Breast epithelium (tissue), 4 donors: ENCODE measurements at places on chromosomes 4 and X. TPM values are rescaled to one million over a fixed set of nuclear protein-coding genes. Genes with fewer than 3 reads are reported as not detected.

DNA sequence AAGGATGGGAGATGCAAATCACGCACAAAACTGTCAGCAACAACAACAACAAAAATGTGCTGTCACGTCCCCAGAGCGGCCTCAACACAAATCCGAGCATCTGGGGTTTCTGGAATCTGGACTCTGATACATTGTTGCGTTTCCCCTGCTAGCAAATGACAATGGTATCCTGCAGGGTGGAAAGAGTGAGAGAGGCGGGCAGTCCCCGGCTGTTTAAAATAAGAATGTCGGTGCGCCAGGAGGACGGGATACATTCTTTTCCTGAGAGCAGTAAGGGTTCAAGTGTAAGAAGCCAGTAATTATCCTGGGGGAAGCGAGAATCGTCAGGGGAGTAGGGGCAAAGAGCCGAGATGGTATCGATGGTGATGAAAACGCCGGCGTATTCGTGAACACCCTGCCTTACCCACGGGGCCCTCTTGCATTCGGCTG lies 310.2 kb downstream of the ASMT start:
- DNase-seq: no peak

GRCh38 chrX:23803931-23804381 lies 21.0 kb downstream of the SAT1 start:
- DNase-seq: no peak

DNA sequence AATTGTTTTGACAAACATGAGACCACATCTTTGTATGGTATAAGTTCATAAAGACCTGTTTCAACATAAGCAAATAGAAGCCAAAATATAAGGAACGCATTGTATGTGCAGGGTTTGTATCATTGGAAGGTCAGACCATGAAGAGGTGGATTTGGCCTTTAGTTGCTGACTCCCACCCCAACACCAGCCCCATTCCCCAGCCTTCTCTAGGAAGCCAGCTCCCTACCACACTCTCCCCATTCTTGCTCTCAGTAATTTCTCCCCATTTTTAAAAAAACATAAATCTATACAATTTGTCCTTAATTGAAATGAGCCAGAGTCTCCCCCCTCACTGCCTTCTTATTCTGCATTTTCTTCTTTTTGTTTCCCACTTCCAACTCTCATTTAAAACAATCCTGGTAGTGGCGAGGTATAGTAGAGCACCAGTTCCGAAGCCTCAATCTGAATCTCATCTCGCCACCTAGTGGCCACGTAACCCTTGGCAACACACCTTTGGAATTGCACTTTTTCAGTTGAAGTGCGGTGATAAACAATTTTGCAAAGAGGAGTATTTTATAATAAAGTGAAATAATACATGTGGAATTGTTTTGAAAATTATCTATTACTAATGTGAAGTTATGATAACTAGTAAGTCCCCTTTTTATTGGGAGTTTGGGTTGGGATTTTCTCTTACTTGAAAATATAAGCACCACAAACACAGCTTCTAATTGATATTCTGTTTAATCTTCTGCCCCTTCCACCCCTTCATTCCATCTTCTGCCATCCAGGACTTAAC lies 126.6 kb downstream of the ASB9 start:
- peak; percentile 28 for DNase-seq

DNA sequence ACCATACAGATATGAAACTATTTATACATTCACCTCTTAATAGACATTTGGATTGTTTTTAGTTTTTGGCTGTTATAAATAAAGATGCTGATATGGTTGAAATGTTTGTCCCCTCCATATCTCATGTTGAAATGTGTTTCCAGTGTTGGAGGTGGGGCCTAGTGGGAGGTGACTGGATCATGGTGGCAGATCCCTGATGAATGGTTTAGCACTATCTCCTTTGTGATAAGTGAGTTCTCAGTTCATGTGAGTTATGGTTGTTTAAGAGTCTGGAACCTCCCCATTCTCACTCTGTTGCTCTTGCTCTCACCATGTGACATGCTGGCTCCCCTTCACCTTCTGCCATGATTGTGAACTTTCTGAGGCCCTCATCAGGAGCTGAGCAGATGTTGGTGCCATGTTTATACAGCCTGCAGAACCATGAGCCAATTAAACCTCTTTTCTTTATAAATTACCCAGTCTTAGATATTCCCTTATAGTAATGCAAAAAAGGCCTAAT lies 12.2 kb upstream of the CLGN start:
- DNase-seq: no peak

DNA sequence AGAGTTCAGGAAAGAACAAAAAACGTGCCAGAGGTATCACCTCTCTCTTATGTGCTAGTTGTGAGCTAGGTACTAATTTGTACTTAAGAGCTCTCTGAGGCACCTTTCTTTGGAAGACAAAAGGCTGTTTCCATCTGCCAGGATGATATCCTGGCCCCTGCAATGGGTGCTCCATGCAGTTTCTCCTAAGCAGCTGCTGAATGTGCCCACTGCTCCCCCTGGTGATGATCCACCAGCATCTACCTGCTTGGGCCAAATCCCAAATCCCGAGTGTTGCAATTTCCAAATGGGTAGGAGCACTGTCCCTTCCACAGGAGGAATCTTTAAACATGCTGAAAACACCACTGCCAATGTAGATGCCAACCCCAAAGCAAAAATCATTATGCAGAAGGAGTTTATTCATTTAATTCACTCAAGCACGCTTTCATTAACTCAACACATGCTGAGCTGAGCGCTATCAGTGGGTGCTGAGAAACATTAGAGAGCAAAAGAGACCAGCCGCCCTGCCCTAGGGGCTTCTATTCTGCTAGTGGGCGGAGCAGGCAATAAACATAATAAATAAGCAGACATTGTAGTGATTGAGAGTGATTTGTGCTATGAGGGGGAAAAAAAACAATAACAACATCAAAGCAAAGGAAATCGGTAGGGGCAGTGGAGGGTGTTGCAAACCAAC lies 69.6 kb upstream of the C4orf50 start:
- DNase-seq: no peak

- no peak for DNase-seq
These were observed 61.5 kb downstream of the GALNT7 start for GRCh38 chr4:173230062-173230461.

DNA sequence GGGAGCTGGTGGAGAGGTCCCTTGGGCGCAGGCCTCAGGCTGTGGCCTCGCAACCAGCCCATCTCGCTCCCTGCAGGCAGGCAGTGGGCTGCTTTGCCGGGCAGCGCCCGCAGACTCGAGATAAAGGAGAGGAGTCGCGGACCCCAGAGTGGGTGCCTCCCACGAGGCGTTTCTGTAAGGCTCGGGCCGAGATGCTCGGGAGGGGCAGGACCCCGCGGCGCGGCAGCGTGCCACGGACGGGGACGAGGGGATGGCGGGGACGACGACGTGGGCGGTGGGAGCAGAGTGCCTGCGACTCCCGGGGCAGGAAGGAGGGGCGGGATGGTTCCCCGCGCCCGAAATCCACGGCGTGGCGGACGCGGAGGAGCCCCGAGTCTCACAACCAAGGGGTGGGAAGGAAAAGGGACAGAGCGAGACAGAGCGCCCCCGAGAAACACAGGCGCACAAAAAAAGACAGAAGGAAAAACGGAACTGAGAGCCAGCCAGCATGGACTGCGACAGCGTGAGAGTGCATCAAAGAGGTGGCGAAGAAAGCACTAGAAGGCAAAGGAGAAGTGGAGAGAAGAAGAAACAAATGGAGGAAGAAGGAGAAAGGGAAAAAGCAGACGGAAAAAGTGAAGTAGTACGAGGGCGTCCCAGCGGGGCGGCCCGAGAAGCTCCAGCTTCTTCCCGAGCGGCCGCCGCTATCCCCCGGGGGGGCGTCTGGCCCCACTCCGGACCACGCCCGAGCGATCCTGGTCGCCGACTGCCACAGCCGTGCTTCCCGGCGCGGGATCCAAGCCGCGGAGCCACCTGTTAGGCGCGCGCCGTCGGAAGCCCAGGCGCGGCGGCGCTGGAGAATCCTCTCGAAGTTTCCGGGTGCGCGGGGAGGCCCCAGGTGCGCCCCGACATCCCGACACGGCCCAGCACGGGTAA lies 1.5 kb downstream of the BEND4 start:
- DNase-seq: no peak

GRCh38 chrX:121322159-121322558 lies 274.7 kb downstream of the GLUD2 start:
- no peak for DNase-seq

- DNase-seq: peak; percentile 51
These were observed 44.5 kb downstream of the FGFRL1 start for GRCh38 chr4:1055721-1056590.

- no peak for DNase-seq
These were observed 174.0 kb downstream of the SOWAHB start for GRCh38 chr4:76723924-76724323.

GRCh38 chr4:26342328-26343037 lies 21.7 kb downstream of the RBPJ start:
- no peak for DNase-seq

GRCh38 chrX:16484338-16484737 lies 165.6 kb upstream of the S100G start:
- DNase-seq: no peak

- no peak for DNase-seq
These were observed 78.1 kb upstream of the PAGE3 start for GRCh38 chrX:55342533-55343501.

DNA sequence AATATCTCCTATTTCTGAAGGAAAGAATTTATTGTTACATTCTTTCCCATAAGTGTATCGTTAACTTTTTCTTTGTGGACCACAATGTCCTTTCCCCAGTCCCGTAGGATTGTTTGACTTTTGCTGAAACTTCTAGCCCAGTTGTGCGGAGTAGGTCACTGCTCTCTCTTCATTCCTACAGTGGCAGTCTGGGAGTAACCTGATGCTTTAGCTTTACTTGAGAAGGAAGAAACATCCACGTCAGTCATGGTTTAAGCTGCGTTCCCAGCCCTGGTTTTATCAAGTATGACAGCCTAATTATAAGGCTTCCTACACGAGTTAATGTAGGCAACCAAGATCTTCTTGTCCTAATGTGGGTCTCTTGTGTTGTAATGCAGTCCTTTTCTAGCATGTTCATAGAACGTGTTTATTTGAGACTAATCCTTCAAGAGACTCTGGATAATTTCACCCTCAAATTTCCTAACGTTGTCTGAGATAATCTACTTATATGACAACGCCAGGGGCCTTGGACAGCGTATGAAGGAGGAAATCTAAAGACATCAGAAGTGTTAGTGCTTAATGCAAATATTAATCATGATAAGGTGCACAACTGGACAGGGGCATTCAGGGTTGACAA lies 40.8 kb upstream of the GRPR start:
- no peak for DNase-seq

GRCh38 chrX:124651031-124651430 lies 304.7 kb downstream of the SH2D1A start:
- no peak for DNase-seq

GRCh38 chrX:50088645-50089044 lies 112.2 kb downstream of the AKAP4 start:
- DNase-seq: no peak

DNA sequence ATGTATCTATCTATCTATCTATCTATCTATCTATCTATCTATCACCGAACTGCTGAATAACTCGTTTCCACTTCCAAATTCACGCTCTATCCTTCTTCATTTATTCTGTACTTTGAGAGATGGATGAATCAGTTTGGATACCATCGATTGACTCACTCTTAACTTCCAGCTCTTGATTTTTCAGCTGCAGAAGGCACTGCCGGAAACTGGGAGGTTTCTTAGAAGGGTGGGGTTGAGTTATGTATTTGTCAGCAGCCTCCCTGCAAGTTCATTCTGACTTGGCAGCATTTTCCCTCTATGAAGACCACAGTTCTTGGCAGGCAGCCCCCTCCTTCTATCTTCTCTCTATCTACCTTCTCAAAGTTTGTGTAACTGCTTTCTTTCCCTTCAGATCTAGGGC lies 112.0 kb upstream of the MAGEB18 start:
- no peak for DNase-seq

- no peak for DNase-seq
These were observed 98.9 kb downstream of the BCOR start for GRCh38 chrX:39998636-39999406.

DNA sequence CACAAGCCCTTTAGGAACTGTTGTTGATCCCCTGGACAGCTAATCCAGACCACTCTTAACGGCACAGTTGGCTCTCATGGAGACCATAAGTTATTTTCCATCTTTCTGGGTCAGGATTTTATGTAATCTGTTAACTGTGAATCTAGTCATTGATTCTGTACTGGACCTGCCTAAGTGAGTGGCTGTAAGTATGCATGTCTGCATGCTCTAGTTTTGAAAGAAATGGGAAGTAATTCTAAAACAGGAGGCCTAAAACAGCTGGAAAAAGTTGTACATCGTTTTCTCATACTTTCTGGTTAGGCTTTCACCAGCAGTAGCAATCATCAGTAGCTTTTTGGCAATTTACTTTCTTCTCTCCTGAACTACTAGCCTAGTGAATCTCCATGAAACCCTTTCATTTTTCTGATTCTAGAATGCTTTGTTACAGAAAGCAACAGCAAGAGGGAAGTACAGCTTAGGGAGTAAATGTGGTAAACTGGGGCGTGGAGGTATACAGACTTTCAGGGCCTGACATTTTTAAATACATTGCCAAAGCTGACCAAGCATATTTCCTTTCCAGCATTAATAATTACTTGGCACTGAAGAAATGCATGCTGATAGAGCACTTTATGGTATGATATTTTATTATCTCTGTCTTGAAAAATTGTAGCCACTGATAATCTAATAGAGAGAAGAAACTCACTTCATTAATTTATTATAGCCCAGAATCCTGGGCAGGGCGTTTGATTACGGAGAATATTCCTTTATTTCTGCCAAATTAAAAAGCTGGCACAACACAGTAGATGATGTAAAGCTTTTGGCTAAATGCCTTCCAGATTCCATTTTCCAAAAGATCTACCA lies 202.7 kb downstream of the BANK1 start:
- DNase-seq: no peak

GRCh38 chr4:155564086-155564485 lies 102.6 kb upstream of the GUCY1A1 start:
- no peak for DNase-seq

DNA sequence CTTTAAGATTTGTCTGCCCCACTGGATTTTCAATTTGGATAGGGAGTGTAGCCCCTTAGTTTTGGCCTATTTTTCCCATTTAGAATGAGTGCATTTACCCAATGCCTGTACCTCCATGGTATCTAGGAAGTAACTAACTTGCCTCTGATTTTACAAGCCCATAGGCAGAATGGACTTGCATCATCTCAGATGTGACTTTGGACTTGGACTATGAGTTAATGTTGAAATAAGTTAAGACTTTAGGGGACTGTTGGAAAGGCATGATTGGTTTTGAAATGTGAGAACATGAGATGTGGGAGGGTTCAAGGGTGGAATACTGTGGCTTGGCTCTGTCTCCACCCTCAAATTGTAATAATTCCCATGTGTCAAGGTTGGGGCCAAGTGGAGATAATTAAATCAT lies 2480.2 kb downstream of the PCDH7 start:
- DNase-seq: no peak

Gene KLB
- 23.2 TPM for total RNA-seq

Gene LIMCH1
- total RNA-seq: 71.8 TPM

Gene CRLF2
- not detected for total RNA-seq

Gene ASMT
- not detected for total RNA-seq

Gene NHS
- 8.8 TPM for total RNA-seq

Gene HDX
- 12.1 TPM for total RNA-seq

Gene MAGEC1
- not detected for total RNA-seq

Gene TBX22
- not detected for total RNA-seq

Gene AFF1
- total RNA-seq: 70.5 TPM

Gene NAA11
- total RNA-seq: not detected

Gene NPY1R
- 61.0 TPM for total RNA-seq
